ENCODE measurements at places on chromosomes 2 and 18.

DNA sequence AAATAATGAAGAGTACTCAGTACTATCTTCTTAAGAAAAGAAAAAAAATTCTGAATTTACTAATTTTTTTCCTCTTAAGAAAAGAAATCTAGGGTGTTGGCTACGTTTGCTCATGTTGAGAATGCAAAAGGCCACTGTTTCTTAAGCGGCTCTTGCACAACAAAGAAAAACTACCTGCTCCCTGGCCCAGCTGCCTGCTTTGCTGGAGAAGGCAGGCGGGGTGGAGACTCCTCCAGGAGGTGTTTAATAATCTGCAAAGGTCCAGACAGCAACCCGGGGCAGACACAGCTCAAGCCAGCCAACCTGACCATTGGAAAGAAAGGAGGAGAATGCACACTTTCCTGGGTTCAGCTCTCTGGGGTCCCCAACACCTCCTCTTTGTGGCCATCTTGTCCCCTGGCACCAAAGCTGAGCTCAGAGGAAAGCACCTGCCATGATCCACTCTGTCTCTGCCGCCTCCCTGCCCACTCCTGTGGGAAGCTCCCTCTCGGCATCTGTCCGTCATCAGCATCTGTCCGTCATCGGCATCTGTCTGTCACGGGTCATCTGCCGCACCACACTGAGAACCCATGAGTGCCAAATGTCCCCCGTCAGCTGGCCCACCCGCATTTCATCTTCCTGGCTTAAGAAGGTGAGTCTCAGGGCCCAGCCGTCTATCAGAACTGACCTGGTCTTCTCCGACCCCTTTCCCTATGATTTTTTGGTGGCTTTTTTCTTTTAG lies 11.9 kb downstream of the ZNF516 start:
- no peak overlapping the region for H3K27ac ChIP-seq
- H3K4me1 ChIP-seq: peaks cover 2% of the 10 kb centered on the region
- no peak overlapping the region for H3K4me3 ChIP-seq

GRCh38 chr18:69157906-69158305 lies 242.8 kb upstream of the DOK6 start:
- H3K4me3 ChIP-seq: no peak overlapping the region
- H3K36me3 ChIP-seq: no peaks in the 10 kb centered on the region
- H3K4me1 ChIP-seq: no peaks in the 10 kb centered on the region
- H3K27me3 ChIP-seq: peaks cover 2% of the 10 kb centered on the region
- DNase-seq: no peak
- no peak overlapping the region for H3K27ac ChIP-seq

GRCh38 chr2:230976671-230977171 lies 19.2 kb upstream of the SPATA3 start:
- no peak for DNase-seq
- no peaks in the 10 kb centered on the region for H3K27me3 ChIP-seq
- H3K4me3 ChIP-seq: no peak overlapping the region
- H3K4me1 ChIP-seq: peaks cover 65% of the 10 kb centered on the region

- H3K27me3 ChIP-seq: no peaks in the 10 kb centered on the region
- H3K36me3 ChIP-seq: no peaks in the 10 kb centered on the region
- H3K4me3 ChIP-seq: no peak overlapping the region
- H3K27ac ChIP-seq: no peak overlapping the region
- no peaks in the 10 kb centered on the region for H3K4me1 ChIP-seq
- DNase-seq: no peak
These were observed 250.2 kb upstream of the REG3G start for GRCh38 chr2:78775291-78775690.

DNA sequence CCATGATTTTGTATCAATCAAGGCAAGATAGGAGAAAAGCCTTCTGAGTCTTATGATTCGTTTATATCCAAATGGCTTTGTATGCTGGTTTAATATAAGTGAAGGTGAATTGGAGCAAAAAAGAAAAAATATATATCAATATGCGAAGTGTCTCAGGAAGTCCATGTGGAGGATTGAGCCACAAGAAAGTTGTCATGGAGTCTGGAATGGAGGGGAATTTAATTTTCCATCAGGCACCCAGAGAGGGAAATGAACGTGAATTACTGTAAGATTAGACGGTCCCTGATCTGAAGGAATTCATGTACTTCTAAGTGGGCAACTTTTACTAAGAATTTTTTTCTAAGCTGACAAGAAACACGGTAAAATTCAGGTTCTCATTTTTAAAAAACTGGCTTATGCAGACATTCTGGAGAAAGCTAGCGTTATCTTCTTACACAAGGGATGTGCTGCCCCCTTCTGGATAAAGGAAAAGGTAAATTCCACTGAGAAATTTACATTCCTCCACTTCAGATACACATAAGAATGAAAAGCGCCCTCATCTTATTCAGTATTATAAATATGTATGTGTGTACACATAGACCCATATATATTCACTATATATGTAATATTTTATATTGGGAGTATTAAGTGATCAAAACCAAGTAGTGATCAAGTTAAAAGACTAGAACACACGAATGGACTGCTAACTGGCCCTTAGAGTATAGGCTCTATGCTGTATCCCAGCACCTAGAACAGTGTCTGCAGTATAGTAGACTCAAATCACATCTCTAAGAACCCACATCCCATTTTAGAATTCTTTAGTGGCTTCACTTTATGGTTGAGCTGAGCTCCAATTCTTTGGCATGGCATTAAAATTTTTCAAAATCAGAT lies 289.0 kb upstream of the TFPI start:
- no peak for DNase-seq
- H3K27ac ChIP-seq: no peak overlapping the region
- H3K4me1 ChIP-seq: no peaks in the 10 kb centered on the region

GRCh38 chr2:53129851-53130250 lies 637.8 kb upstream of the CHAC2 start:
- no peaks in the 10 kb centered on the region for H3K27me3 ChIP-seq
- H3K27ac ChIP-seq: no peak overlapping the region
- no peak overlapping the region for H3K4me3 ChIP-seq

DNA sequence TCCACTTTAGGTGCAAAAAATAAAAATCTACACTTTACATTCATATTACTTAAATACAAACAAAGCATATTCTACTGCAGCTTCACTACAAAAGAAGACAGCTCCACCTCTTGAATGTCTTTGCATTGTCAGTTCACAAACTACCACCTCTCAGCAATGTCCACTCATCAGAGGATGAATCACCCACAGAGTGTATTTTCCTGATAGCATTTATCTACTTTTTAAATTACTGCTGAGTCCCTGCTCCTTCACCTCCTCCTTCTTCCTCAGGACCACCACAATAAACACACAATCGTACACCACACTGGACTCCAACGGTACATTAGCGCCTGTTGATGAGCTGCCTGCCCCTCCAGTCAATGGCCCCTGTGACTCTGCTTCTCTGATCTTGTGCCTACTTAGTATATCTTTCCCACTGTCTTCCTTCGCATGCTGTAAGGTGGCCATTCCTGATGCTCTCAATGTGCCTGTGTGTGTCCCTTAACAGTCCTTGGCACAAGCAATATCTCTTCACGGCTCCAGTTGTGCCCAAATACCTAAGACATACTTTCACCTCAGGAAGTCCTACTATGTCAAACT lies 120.9 kb downstream of the DHRS9 start:
- no peaks in the 10 kb centered on the region for H3K36me3 ChIP-seq
- H3K4me1 ChIP-seq: no peaks in the 10 kb centered on the region
- no peak overlapping the region for H3K27ac ChIP-seq
- DNase-seq: no peak
- peaks cover 20% of the 10 kb centered on the region for H3K27me3 ChIP-seq

- peaks cover 4% of the 10 kb centered on the region for H3K27me3 ChIP-seq
- H3K4me1 ChIP-seq: no peaks in the 10 kb centered on the region
- DNase-seq: no peak
- H3K27ac ChIP-seq: no peak overlapping the region
These were observed 73.7 kb upstream of the TGFA start for GRCh38 chr2:70627211-70627898.

- H3K4me1 ChIP-seq: no peaks in the 10 kb centered on the region
- H3K27me3 ChIP-seq: no peaks in the 10 kb centered on the region
- H3K36me3 ChIP-seq: no peaks in the 10 kb centered on the region
- no peak overlapping the region for H3K27ac ChIP-seq
- DNase-seq: no peak
These were observed 523.5 kb upstream of the ZEB2 start for GRCh38 chr2:145043399-145043834.

- H3K4me1 ChIP-seq: peaks cover 5% of the 10 kb centered on the region
- peaks cover 23% of the 10 kb centered on the region for H3K27me3 ChIP-seq
- DNase-seq: peak; percentile 83
These were observed 208.0 kb downstream of the TFCP2L1 start for GRCh38 chr2:121076885-121077549.

DNA sequence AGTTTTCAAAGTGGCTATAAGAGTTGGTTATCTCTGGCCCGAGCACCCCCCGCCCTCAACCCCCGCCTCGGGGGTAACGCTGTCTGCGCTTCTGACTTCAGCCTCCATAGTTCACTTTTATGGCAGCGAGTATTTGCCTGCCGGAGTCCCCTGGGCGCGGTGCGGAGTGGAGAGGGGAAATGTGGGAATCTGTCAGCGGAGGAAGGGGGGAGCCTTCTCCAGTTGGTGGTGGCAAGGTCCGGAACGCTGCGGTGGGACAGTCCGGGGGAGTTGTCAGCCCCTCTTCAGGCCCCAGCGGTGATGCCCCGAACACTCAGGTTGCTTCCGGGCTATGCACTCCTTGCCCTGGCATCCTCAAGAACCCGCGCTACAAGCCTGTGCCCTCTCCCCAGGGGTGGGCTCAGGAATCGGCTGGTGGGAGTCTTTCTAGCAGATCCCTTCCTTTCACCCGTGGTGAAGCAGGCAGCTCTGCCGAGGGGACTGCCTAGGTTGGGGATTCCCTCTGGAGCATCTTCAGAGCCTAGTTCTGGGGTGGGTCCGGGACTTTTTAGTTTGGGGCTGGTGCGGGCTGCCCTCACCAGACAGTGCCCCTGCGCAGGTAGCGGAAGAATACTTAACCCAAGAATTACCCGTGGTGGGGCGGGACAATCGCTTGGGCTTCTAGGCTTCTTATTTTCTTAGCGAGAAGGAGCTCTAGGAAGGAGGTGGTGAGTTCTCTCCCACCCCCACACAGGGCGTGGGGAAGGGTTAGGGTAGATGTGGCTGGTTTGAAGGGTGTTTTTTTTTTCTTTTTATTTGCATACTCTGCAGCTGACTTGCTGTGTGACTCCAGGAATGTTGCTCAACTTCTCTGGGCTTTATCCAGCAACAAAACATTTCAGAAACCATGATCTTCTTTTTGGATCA lies 1.6 kb downstream of the ATOH8 start:
- H3K4me1 ChIP-seq: peaks cover 10% of the 10 kb centered on the region
- no peaks in the 10 kb centered on the region for H3K36me3 ChIP-seq
- DNase-seq: peak; percentile 47
- peaks cover 65% of the 10 kb centered on the region for H3K27me3 ChIP-seq
- H3K27ac ChIP-seq: no peak overlapping the region
